ENCODE measurements at places on chromosomes 12 and 14.

- DNase-seq, result no peak
Observed at GRCh38 chr14:37579274-37579673, 15.8 kb downstream of the FOXA1 start.

- peak; percentile 48 for DNase-seq
Observed at GRCh38 chr14:89399594-89400068, 17.4 kb downstream of the FOXN3 start.

DNA sequence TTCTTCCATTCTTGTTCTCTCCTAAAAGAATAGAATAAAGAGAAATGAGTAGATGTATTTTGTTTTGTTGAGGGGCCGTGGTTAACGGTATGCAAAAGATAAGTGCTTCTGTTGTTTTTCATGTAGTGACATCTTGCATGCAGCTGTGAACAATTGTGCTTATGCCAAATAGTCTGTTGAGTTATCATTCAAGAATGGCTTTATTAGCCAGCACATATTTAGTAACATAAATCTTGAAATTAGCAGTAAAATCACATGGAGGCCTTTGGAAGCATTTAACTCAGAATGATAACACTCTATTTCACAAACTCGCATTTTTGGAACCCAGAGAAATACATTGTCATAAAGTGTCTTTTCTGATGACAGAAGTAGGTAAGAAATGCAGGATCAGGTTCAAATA, 1772.0 kb upstream of the FLRT2 start:
- no peak for DNase-seq

- DNase-seq, result no peak
Observed at GRCh38 chr12:9607716-9608115, at the start of gene KLRB1. KLRB1 (minus strand) TSS chr12:9607916; CDS start chr12:9607839, 77 bp downstream.

DNA sequence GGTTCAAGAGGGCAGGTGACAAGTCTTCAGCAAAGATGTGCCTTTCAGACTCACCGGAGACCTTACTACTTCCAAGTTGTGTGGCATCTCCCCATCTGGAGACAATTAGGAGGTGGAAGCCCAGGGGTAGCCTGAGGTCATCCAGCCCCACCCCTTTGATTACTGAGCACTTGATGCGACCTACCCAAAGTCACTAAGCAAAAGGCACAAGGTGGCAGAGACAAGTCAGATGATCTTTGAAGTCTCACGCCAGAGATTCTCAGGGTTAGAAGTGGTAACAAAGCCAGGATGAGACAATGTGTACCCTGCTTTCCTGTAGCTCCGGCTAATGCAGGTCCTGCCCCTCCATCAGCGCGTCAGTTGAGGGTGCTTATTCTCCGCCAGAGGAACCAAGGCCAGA, 1.4 kb upstream of the FOXN3 start:
- peak; percentile 42 for DNase-seq

DNA sequence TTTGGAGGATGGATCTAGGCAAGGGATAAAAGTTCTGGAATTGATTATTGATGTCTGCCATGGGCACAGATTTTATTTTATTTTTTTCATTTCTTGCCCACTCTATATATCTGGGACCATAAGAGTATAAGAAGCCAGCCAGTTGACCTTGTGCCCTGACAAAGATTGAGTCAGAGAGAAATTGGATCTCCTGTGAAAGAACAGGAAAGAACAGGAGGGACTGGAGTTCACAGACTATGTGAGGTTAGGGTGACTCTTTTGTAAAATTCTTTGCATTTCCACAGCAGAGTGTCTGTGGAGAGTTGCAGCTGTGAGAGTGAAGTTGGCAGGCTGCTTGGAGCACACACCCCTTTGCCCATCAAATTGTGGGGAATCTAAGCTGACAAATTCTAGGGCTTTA, 358.4 kb upstream of the TBX3 start:
- peak; percentile 53 for DNase-seq

DNA sequence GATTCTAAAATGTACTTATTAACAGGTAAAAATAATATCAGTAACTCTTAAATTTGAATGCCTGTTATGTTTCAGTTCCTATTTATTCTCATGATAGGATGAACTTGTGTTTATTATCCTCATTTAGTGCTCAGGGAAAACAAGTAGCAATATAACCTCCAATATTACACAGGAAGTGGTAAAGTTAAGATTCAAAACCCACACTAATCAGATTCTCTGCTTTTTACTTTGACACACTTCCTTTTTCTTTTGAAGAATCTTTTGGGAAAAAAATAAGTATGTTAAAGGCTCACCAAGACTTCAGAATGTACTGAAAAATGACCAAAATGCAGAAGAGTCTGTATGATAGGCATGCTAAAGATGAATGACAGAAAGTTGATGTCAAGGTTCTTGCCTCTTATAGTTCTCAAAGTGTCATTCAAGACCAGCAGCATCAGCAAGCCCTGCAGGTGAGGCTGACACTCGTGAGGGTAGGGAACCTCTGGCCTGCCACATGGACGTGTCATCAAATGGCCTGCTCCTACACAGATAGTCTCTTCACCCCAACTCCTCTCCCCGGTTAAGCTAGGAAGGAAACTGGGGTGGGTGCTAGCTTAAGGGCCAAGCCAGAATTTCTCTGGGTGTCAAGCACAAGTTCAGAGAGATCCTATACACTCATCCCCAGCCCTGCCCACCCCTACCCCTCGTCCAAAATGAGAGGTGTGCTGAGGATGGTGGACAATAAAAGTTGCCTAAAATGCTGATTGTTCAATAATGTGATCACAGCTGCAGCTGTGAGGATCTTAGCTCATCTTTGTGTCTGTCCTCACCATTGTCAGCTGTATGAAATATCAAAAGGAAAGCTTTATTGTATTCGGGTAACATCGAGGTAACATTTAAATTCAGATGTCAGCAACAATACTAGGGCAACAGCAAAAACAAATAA, 6.3 kb downstream of the TBPL2 start:
- DNase-seq, result no peak

- DNase-seq, result no peak
Observed at GRCh38 chr12:124689631-124690030, 122.2 kb upstream of the NCOR2 start.

DNA sequence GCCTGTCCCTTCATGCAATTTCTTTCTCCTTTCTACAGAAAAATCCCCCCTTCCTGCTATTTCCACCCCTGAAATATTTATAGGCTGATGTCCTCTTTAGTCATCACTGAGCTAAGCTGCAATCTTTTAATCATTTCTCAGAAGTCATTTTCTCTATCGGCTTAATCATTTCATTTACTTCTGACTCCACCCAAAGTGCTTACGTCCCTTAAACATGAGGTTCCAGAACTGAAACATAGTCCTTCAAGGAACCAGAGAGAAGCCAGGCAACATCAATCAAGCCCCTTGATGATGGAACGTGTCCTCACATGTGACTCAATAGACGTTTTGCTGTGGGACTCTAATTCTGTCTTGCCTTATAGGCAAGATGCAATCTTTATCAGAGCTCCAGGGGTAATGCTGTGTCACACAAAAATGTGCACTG, 148.7 kb upstream of the KRR1 start:
- DNase-seq, result peak; percentile 89

- DNase-seq, result no peak
Observed at GRCh38 chr12:39722504-39722903, 102.9 kb upstream of the ABCD2 start.

- no peak for DNase-seq
Observed at GRCh38 chr14:25953532-25954139, 644.2 kb downstream of the NOVA1 start.

- no peak for DNase-seq
Observed at GRCh38 chr14:73261520-73262426, 24.5 kb downstream of the PAPLN start.

- DNase-seq, result peak; percentile 46
Observed at GRCh38 chr12:54033106-54033979, 493 bp downstream of the HOXC5 start.

GRCh38 chr12:117234441-117234840, 44.2 kb upstream of the FBXO21 start:
- no peak for DNase-seq

GRCh38 chr12:8058506-8058905, 7.7 kb downstream of the C3AR1 start:
- DNase-seq, result no peak

GRCh38 chr12:129494766-129495165, 409.1 kb downstream of the TMEM132D start:
- no peak for DNase-seq

DNA sequence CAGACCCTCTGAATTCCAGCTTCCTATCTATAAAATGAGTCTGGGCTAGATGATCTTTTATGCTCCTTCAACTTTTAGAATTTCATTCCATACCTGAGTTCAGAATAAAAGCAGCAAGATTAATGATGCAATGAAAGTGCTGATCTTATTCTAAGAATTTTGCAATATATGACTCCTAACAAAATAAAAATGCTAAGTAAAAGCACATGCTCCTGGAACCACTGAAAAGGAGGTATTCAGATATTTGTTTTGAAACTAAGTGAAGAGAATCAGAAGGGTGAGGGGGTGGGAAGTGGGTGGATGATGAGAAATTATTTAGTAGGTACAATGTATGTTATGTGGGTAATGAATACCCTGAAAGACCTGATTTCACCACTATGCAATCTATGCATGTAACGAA, 216.6 kb downstream of the PTPRO start:
- no peak for DNase-seq

- DNase-seq, result no peak
Observed at GRCh38 chr14:52235434-52235833, 32.1 kb upstream of the PTGDR start.

DNA sequence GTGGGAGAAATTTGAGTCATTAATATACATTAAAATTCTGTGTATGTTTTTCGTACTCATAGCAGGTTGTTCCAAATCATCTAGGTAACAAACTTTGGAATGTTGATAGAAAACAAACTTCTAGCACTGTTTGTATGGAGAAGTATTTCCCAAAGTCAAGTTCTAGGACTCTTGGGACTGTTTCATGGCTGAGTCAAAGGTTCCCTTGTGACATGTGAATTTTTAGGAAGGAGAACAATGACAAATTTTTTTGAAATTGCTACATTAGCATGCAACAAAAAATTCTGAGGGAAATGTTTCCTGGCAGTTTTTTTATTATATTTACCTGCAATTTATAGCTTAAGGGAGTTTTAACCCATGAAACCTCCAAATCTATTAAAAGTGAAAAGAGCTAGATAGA, 73.8 kb downstream of the RASSF8 start:
- no peak for DNase-seq

- peak; percentile 72 for DNase-seq
Observed at GRCh38 chr12:122023339-122024131, 1.9 kb downstream of the BCL7A start.

DNA sequence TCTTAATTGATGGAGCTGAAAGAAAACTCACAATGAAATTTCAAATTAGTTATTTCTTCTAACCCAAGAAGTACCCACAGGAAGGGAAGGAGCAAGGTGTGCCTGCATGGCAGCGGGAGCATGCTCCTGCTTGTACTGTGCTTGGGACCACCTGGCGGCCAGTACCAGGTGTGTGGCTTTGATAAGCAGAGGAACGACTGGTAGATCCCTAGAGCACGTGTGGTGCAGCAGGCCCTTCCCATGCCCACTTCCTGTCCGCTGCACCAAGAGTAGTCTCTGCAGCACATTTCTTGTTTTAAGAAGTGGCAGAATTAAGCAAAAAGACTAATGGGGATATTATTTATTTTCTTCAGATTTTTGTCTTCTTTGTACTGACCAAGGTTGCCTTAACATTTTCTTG, 122.3 kb upstream of the ATF1 start:
- no peak for DNase-seq

DNA sequence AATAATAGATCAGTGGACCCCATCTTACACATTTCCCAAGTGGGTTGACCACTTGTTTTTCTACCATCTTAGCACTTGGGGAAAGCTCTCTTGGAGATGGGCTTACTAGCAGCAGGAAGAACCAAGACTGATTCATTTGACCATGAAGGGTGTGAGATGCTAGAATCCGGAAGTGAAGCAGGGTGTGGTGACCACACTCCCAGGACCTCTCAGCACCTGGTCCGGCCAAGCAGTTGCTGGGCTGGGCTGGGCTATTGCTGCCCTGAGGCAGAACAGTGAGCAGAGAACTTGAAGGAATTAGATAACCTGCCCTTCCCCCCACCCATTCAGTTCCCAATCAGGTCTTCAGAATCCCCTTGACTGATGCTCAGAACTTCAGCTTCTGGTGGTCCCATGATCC, 24.4 kb downstream of the ADCY6 start:
- DNase-seq, result peak; percentile 29

- no peak for DNase-seq
Observed at GRCh38 chr14:55015006-55015405, 11.9 kb downstream of the WDHD1 start.

GRCh38 chr12:17015501-17015900, 409.5 kb upstream of the LMO3 start:
- no peak for DNase-seq

DNA sequence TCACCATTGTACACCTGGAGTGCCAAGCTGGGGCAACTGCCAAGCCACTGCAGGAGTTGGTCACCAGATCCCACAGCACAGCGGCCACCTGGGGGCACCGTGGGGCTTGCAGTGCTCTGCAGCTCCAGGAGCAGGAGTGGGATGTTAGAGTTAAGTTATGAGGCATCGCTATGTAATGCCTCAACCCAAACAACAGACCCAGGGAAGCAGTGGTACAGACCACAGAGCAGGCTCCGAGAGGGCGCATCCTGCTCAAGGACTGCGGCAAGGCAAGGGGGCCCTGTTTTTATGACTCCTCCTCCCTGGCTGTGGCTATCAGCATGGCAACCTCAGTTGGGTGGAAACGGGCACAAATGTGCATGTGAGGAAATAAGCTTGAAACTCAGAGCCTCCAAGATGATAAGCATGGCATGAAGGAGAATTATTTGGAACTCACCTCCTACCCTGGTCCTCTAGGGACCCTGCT, 63.1 kb downstream of the ARL6IP4 start:
- DNase-seq, result peak; percentile 97

GRCh38 chr14:90674043-90674670, 142.1 kb downstream of the TTC7B start:
- DNase-seq, result no peak

GRCh38 chr14:69786603-69787002, 10.4 kb downstream of the SLC10A1 start:
- DNase-seq, result no peak

DNA sequence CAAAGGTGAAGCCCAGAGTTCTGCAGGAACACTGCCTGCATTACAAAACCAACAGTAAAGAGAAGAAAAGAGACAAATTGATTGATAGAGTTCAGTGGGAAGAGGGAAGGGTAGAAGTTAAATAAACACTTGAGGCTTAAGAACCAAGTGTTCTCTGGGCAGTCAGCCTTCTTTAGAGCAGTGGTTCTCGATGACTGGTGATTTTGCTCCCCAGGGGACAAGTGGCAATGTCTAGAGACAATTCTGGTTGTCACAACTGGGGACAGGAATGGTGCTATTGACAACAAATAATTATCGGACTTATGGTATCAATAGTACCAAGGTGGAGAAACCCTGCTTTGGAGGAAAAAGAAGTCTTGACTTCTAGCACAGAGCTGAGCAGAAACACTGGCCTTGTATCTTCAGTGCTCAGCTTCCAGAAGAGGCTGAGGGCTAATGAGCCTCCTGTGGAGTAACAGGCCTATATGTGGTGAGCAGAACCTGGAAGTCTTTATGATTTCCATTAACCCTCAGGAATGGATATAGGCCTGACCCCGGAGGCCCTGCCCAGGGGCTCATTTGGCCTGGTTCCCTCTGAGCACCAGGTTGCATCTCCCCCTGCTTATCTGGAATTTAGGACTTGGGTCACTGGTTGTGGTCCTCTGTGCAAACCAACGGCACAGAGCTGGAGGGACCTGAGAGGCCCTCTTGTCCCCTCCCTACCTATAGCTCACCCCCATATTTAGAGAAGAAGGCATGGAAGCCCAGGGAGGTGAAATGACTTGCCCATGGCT, 204.6 kb upstream of the PWP1 start:
- DNase-seq, result no peak

Measured in M059J (cell line).